ENCODE measurements at places on chromosomes 12 and 14.

DNA sequence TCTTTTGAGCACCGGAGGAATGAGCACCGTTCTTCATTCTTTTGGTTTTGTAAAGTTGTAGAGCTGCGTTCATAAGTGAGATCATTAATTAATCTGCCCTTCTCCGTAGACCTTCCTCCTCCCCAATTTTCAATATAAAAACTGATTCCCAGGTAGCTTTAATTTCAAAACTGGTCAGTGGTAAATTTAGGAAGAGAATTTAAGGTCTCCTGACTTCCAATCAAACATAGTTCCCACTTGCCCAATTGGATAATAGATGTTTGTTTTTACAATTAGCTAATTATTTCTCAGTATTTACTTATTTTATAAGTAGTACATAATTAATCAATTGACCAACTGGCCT lies 27.2 kb upstream of the YBX3 start:
- DNase-seq: no peak

DNA sequence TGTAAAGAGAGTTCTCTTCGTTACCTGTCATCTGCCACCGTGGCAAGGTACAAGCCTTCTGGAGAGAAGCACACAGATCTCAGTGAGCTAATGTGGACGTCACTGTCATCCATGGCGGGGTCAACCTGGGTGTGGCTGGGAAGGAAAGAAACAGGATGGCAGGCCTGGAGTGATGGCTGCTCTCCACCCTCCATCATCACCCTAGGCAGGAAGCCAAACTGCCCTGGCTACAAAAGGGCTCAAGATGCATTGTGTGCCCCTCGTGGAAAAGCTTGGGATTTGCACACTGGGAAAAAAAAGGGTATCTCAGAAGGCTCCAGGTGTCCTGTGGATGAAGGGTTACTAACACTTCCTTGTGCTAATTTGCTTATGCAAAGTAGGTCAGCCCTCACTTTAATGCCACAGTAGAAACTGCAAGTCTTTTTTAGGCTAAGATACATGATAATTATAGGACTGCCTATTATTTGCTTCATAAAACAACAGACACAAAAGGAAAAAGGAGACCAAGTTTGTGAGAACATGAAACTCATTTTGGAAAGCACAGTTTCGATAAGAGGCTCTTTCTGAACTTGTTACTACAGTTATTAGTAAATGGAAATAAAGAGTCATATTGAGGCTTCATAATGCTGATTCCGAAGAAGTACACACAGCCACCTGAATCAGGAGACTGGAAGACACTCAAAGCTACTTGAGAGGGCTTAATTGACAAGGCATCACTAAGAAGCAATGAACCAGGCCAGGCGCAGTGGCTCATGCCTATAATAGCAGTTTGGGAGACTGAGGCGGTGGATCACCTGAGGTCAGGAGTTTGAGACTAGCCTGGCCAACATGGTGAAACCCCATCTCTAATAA lies 18.9 kb downstream of the RFC5 start:
- DNase-seq: no peak

GRCh38 chr12:21945002-21945401 lies 3.8 kb upstream of the ABCC9 start:
- no peak for DNase-seq

GRCh38 chr14:71583705-71584104 lies 348.5 kb upstream of the RGS6 start:
- no peak for DNase-seq

DNA sequence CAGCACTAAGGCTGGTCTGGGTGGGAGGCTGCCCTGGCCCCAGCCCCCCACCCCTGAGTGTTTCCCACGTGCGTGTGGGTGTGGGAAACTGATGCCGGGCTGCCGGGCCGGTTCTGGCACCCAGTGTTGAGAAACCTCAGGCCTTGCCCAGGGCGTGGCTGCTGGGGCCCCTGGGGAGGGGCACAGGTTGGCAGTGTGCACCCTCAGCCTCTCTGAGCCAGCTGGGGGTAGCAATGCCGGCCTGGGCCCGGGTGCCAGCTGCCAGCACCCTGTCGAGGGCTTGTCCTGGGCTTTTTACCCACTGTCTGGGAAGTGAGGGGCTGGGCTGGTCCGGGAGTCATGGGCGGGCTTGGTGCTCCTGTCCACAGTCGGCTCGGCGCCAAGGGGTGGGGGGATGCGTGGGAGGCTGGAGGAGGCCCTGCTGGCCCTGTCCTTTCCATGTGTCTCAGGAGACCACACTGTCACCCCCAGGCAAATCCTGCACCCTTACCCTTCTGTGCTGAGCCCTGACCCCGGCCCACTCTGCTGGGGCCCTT lies 15.7 kb downstream of the ASPG start:
- DNase-seq: no peak

DNA sequence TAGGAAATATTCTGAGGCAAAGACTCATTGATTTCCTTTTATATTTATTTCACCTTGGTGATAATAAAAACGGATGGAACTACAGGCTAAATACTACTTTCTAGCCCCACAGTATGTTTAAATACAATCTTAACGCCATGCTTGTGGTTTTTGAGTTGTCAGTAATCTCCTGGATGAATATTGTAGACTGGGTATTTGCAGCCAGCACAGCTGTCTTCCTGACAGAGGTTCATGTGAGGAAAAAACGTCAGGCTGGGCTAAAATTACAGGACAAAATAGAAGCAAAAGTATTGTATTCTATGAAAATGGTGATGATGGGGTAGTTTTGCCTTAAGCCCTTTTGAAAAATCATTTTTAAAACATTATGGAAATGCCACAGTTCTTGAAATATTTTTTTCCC lies 140.9 kb downstream of the CCDC91 start:
- DNase-seq: no peak

DNA sequence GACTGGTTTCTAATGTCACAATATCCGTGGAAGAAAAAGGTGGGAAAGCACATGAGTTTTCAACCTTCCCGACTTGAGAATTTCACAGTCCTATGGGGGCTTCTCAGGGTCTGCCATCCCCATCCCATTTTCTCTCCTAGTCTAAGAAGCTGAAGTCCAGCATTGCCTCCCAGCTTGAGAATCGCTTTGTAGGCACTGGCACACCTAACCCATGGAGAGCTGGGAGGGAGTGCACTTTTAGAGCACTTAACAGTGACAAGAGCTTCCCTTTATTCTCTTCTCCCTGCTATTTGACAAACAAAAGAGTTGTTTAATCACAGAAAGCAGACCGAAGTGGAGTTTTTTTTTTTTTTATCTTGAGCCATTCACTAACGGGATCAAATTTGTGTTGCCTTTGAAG lies 22.8 kb upstream of the SRRM4 start:
- DNase-seq: no peak

DNA sequence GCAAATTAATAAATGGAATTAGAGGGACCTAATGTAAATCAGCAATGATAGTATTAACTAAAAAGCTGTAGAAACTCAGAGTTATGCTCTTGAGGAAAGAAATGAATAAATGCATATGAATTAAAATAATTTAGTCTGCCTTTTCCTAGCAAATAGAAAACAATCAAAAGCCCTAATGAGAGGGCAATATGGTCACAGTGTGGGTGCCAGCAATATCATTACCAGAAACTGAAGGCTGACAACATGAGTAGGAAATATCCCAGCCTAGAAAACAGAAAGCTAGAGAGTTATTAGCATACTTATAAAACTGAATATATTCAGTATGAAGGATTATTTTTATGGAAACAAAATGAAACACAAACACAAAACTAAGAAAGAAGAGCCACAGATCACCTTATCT lies 987.5 kb upstream of the SEL1L start:
- DNase-seq: no peak

DNA sequence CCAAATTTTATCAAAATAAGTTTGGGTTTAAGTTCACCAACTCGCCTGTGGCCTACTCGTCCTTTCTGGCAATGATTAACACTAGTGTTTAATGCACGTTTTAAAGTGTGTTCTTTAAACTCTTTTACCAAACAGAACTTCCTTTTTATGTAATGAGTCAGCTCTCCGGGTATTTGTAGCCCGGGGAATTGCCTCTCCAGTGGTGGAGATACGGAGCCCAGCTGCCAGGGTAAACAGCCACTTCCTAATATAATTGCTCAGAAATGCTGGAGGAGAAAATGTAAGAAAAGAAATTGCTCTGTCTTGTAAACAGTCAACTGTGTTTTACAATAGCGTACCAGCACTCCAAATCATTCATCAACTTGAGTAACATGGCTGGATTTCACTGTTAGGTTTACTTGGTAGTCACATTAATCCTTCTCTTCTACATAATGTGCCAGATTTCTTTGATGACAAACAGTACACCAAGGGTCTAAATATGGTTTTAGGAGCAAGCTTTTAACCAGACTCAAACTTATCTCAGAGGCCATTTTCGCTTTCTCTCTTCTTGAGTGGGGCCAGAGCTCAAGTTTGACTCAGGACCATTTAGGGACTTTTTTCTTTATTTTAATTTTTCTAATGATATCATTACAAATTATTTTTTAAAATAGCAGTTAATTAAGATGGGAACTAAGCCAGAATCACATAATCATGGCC lies 101.2 kb upstream of the SLC38A2 start:
- no peak for DNase-seq

- DNase-seq: no peak
Observed at GRCh38 chr14:74457565-74457895, 31.5 kb upstream of the SYNDIG1L start.

- DNase-seq: no peak
Observed at GRCh38 chr12:92295523-92295922, 149.9 kb upstream of the BTG1 start.

DNA sequence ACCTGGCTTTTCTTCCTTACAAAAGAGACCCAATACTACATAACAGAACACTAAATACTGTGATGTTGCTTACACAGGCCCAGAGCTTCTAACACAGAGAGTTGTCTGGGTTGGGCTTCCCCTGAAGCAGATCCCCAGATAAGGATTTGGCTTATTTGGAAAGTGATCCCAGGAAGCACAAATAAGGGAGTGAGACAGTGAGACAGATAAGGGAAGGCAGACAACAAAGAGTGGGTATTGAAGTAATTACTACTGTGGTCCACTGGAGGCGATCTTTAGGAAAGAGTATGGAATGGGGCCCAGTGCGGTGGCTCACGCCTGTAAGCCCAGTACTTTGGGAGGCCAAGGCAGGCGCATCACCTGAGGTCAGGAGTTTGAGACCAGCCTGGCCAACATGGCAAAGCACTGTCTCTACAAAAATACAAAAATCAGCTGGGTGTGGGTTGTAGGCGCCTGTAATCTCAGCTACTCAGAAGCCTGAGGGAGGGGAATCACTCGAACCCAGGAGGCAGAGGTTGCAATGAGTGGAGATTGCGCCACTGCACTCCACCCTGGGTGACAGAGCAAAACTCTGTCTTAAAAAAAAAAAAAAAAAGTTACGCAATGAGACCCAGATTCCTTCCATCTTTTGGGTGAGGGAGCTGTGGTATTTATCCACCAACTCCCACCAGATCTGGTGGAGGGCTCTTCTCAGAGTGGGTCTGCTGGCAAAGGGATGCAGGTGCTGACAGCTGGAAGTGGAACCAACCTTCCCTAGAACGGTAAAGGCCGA lies 10.2 kb upstream of the C12orf43 start:
- DNase-seq: no peak

GRCh38 chr14:81446279-81447007 lies 46.3 kb upstream of the STON2 start:
- no peak for DNase-seq

- no peak for DNase-seq
Observed at GRCh38 chr12:29698756-29699155, 85.0 kb downstream of the TMTC1 start.

- peak; percentile 74 for DNase-seq
Observed at GRCh38 chr14:87994974-87995373, 2.0 kb upstream of the GALC start.

DNA sequence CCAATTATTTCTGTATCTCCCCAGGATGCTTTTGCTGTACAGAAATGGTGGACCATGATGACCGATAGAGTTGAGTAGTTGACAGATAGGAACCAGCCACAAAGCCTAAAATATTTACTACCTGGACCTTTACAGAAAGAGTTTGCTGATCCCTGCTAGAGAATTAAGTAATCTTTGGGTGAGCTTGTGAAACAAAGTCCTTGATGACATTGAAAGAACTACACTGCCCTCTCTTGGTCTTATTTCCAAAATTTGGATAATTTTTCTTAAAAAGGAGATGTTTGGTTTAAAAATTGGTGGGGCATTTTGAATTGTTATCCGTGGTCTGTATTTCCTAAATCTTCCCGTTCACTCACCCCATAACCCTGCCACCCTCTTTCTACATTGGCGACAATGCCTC lies 13.7 kb upstream of the TCTN1 start:
- DNase-seq: peak; percentile 70

DNA sequence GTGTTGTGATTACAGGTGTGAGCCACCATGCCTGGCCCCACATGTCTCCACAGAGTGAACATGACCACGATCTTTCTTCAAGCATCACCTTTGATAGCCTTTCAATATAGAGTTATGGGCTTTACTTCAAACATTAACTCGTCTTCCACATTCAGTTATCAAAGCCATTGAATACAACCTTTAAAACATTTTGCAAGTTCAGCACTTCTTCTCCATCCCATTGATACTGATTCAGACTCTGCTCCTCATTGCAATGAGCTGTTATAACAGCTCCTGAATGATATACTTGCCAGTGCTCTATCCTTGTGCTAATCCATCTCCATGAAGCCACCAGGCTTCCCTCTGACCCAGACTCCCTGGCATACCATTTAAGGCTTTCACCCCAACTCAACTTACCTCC lies 223.5 kb upstream of the EEA1 start:
- no peak for DNase-seq

- DNase-seq: no peak
Observed at GRCh38 chr12:132014092-132014914, 64.6 kb downstream of the EP400 start.

- no peak for DNase-seq
Observed at GRCh38 chr12:91099341-91099740, 12.0 kb downstream of the LUM start.

GRCh38 chr12:96698521-96698920 lies 208.5 kb upstream of the NEDD1 start:
- DNase-seq: no peak

GRCh38 chr12:65951697-65952096 lies 127.4 kb downstream of the HMGA2 start:
- no peak for DNase-seq

GRCh38 chr14:49865431-49865859 lies 12.9 kb upstream of the NEMF start:
- DNase-seq: peak; percentile 81

GRCh38 chr12:104462931-104463339 lies 6.2 kb downstream of the CHST11 start:
- peak; percentile 75 for DNase-seq

DNA sequence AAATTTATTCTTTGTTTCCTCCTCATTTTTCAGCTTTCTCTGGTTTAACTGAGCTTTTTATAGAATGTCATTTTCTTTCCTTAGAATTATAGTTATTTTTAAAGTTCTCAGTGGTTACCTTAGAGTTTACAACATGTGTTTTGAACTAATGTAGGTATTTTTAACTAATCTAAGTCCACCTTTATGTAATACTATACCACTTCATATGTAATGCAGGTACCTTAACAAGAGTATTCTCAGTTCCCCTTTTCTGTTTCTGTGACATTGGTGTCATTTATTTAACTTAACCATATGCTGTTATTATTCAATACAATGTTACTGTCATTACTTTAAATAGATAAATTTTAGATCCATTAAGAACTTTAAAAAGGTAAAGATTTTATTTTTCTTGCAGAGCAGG lies 30.3 kb upstream of the KCNC2 start:
- DNase-seq: no peak

GRCh38 chr14:51479584-51480325 lies 172.0 kb upstream of the FRMD6 start:
- no peak for DNase-seq

- no peak for DNase-seq
Observed at GRCh38 chr12:34388636-34389377, 366.5 kb downstream of the ALG10 start.

- DNase-seq: no peak
Observed at GRCh38 chr12:104520242-104520900, 63.6 kb downstream of the CHST11 start.
